ENCODE measurements at places on chromosomes 1 and 21.

GRCh38 chr1:14371771-14372497 is 226.6 kb upstream of the KAZN start:
- no peak for DNase-seq

GRCh38 chr1:161768986-161769672 is 3.0 kb downstream of the ATF6 start:
- DNase-seq: no peak

- DNase-seq: peak; percentile 70
Observed at GRCh38 chr1:180415985-180416633, 86.3 kb downstream of the ACBD6 start.

- DNase-seq: peak; percentile 48
Observed at GRCh38 chr1:236395230-236395946, 1.3 kb downstream of the EDARADD start.

GRCh38 chr1:51936531-51936930 is 54.0 kb downstream of the RAB3B start:
- DNase-seq: peak; percentile 54

DNA sequence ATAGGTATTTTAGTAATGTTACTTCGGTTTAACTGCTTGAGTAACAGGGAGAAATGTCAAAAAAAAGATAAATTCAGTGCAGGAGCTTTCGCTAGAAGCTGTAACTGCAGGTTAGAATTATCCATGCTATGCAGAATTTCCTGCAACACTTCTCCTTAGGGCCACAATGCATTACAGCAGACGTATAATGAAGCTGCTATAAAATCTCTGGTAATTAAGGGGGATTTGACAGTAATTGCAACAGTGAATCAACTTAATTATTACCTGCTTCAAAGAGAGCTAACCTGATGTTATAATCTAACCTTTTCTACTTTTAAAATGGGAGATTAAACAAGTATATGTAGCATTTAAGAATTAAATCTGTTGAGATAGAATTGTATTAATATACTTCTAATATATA is 92.6 kb downstream of the ATG4C start:
- DNase-seq: no peak

DNA sequence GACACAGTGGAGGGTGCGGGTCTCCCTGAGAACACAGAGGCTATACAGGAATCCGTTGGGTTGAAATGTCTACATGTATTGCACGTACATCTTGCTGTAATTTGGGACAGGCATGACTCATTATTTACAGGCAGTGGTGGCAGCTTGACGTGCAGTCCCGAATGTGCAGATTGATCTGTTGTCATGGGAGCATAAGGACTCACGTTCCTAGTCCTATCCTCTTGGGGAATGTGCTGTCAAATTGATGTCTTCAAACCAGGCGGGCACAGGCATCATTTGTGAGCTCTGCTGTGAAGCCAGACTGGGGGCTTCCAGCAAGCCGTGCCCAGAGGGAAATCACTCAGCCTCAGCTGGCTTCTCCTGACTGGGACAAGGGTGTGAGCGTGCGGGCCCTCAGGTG is 40.5 kb downstream of the S100B start:
- no peak for DNase-seq

- DNase-seq: no peak
Observed at GRCh38 chr1:115567431-115567830, 74.3 kb upstream of the VANGL1 start.

DNA sequence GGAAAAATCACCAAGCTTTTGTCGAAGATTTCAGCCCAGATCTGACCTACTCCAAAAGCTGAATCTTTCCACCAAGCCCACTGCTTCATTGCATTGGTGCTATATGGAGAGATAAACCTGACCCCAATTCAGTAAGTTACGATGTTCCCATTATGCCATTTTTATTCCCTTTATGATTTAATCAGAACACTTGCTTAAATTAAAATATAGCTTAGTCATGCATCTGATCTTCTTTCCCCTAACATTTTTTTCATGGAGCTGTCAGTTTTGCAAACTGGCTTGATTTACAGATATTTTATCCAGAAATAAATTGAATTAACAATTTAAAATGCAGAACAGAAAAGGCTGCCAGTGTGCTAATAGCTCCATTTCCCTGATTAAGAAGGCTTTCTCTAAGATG is 503.5 kb upstream of the C1orf87 start:
- DNase-seq: no peak

GRCh38 chr1:48610628-48611542 is 138.9 kb upstream of the SPATA6 start:
- DNase-seq: no peak

- DNase-seq: no peak
Observed at GRCh38 chr1:25066256-25066655, 136.2 kb upstream of the RUNX3 start.

DNA sequence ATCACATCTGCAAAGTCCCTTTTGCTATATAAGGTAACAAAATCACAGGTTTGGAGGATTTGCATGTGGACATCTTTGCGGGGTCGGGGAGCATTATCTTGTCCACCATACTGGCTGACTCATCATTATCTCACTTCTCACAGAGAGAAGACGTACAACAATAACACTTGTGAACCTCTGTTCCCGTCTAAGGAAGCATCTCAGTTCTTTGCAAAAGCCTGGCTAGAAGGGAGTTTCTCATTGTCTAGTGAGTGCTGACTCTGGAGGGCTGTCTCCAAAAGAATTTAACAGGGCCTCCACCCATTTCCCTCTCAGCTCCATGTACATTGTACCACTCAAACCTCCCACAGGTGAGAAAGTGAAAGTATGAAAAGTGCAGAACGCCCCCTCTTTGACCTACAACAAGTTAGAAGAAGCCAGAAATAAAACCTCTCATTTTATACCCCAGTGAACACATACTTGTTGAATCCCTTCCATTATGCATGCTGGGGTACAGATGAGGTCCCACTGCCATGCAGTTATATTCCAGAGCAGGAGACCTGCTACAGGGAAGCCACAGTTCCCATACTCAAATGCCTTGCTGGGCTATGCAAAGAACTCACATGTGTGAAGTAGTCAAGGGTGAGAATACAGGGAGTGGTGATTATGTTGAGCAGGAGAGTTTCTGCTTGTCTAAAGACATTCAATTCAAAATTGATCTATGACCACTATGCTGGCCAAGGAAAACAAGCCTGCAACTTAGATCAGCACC is 121.7 kb upstream of the PRDX6 start:
- no peak for DNase-seq

DNA sequence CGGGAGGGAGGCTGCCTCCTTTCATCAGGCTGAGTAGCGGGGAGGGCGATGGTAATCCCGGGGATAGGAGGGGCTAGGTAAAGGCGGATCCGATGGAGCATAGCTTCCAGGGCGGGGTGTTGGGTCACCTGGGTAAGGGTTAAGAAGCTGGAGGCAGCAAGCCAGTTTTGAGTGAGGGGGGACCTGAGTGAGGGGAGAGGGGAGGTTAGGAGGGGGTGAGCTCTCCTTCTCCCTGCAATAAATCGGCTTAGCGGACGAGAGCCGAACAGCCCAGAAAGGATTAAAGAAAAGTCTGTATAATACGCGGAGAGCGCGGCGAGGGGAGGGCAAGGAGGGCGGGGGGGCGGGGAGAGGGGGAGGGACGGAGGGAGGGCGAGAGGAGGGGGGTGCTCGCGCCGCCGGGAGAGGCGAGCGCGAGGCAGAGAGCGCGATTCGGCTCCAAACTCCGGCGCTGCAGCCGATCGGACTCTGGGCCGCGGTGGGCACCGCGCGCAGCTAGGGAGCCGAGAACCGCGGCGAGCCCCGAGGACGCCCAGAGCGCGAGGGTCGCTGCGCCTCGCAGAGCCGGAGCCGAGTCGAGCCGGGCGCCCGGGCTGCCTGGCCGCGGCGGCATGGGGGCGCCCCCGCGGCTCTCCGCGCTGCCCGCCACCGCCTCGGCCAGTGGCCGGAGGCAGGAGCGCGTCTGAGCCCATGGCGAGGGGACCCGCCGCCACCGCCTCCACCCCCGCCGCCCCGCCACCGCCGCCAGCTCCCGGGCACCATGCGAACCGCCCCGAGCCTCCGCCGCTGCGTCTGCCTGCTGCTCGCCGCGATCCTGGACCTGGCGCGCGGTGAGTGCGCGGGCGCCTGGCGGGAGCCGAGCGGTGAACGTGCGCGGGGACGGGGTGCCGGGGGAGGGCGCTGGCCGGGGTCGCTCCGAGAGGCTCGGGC is at the start of gene IGSF21:
Gene IGSF21 (plus strand): TSS at position 430 of the 930 bp plus-strand sequence. CDS start 331 bp downstream, at position 761.
- no peak for DNase-seq

DNA sequence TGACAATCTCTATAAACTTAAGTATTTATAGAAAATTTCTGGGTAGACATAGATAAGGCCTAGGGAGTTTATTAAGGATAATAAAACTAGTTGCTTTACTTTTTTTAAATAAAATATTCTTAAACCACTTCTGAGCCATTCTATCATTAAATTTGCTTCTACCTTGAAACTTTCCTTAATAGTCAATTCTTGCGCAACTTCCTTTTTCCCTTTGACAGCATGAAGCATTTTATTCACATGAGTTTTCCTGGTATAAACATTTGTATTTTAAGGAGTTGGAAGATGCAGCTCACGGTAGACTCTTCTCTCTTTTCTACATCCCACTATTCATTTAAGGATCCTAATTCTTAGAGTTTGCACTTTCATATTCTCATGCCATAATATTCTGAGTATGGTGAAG is 75.8 kb upstream of the DPH5 start:
- peak; percentile 70 for DNase-seq

DNA sequence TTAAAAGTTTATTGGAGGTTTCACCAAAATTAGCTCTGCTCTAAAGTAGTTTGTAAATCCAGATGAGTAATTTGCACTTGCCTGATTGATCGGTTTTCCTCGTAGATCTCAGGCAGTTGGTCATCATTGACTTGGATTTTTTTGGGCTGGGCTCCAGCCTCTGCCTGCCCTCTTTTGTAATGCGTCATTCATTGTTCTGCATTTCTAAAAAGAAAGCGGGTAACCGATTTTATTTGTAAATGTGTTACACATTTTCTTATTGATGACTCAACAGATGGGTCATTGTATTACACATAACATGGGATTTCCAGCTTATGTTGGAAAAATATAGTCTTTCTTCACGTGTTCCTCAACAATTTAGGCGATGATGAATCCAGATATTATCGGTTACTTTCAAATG is 5.5 kb downstream of the ETS2 start:
- DNase-seq: peak; percentile 99

GRCh38 chr1:75423136-75423535 is 187.8 kb downstream of the SLC44A5 start:
- no peak for DNase-seq

DNA sequence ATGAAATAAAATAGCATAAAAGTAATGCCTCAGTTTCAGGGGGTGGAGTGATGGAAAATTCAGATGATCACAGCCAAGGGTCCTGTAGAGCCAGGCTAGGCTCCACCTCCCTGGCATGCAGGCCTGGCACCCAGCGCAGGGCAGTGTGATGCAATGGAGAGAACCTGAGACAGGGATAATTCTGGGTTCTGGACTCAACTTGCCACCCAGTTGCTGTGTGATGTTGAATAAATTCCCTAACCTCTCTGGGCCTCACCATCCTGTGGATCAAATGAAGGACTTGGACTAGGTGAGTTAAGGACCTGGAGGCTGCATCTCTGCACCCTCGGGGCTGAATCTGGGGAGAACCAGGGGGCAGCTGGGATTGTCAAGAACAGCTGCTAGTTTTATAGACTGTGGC is 17.0 kb downstream of the PADI2 start:
- DNase-seq: no peak

- DNase-seq: no peak
Observed at GRCh38 chr1:64137412-64137803, 66.0 kb upstream of the UBE2U start.

- peak; percentile 99 for DNase-seq
Observed at GRCh38 chr21:43585924-43586413, 73.3 kb downstream of the HSF2BP start.

DNA sequence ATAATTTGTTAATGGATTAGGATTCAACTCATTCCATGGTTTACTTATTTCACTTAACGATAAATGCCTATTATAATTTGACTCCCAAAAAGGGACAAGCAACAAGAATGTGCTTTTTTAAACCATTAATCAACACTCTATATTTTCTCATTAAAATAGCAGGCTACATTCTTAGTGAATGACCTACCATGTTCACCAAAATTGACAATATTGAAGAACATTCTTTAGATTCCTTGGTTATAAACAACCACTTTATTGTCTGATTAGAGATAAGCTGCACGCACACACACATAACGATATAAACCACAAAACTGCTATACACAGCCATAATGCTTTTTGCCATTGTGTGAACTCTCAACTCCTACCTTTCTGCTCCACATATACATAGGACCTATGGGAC is 75.4 kb upstream of the LRRC7 start:
- DNase-seq: peak; percentile 47

DNA sequence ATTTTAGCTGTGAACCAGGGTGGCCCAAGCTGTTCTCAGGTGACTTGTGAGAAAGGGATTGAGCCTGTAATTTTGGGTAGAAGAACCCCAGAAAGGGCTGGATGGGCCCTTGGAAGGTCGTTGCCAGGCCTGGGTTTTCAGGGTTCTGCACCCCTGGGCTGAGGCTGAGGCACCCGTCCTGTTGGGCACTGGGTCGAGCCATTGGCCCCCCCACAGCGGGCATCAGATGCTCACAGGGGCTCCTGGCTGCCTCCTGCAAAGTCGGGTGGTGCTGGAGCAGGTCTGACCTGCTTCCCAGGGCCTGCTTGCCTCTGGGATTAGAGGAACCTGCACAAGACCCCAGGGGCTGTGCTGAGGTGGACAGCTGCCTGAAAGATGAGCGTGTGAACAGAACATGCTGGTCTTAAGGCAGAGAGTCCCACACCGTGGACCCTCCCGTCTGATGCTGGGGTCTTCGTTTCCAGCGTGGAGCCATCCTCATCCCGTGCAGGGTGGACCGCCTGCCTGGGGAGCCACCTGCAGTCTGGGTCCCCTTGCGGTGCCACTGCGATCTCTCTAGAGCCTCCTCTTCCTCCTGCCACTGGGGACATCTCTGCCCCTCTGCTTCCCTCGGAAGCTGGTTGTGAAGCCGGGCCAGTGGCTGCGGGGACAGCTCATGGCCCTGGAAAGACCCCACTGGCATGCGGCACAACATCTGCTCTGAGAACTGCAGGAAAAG is 1.7 kb upstream of the TRPM2 start:
- DNase-seq: no peak

DNA sequence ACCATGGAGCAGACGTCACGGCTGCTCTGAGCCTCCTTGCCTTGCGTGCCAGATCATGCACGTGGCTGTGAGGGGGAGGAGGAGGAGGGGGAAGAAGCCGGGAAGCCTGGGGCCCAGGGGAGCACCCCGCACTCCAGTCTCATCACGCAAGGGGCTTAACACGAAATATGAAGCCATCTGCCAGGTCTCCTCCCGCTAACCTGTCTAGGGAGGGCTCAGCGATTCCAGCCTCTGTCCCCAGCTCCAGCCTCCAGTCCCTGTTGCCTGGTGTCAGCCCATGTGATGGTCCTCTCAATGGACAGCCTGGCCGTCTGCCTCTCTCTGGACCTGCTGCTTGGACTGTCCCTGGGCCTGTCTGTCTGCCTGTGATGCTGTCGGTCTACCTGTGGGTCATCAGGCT is 22.5 kb upstream of the C1QA start:
- DNase-seq: no peak

- DNase-seq: no peak
Observed at GRCh38 chr1:24973315-24973714, 43.2 kb upstream of the RUNX3 start.

All from ELR (cell line).